EL (cell line): ENCODE measurements at places on chromosomes 7 and 10.

GRCh38 chr7:90345595-90346335 lies 751 bp upstream of the GTPBP10 start:
- DNase-seq = peak; percentile 44

- DNase-seq = no peak
These were observed 45.1 kb downstream of the ZMIZ1 start for GRCh38 chr10:79113827-79114226.

DNA sequence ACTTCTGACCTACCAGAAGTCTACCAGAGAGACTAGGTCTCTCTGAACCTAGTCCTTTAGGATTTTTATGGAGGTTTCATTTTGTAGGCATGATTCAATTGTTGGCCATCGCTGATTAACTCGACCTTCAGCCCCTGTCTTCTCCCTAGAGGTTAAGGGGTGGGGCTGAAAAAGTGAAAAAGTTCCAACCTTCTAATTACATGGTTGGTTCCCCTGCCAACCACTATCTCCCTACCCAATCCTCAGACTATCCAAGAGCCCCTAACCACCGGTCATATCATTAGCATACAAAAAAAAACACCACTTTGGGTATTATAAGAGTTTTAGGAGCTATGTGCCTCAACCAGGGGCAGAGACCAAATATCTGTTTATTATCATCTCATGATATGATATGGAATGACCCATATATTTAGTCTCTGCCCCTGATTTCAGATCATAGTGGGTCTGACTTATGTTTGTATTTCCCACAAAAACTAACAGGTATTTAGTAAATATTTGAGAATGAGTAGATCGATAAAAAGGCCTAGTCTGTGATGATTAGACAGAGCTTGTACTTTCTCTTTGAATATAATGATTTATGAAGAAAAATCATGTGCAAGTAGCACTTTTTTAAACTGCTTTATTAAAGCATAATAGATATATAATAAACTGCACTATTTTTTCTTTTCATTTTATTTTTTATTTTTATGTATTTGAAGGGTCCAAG lies 35.8 kb downstream of the DNAJC9 start:
- DNase-seq = no peak

GRCh38 chr10:49382826-49383225 lies 13.1 kb downstream of the DRGX start:
- DNase-seq = no peak

GRCh38 chr10:98394851-98395440 lies 20.0 kb downstream of the PYROXD2 start:
- DNase-seq = no peak

DNA sequence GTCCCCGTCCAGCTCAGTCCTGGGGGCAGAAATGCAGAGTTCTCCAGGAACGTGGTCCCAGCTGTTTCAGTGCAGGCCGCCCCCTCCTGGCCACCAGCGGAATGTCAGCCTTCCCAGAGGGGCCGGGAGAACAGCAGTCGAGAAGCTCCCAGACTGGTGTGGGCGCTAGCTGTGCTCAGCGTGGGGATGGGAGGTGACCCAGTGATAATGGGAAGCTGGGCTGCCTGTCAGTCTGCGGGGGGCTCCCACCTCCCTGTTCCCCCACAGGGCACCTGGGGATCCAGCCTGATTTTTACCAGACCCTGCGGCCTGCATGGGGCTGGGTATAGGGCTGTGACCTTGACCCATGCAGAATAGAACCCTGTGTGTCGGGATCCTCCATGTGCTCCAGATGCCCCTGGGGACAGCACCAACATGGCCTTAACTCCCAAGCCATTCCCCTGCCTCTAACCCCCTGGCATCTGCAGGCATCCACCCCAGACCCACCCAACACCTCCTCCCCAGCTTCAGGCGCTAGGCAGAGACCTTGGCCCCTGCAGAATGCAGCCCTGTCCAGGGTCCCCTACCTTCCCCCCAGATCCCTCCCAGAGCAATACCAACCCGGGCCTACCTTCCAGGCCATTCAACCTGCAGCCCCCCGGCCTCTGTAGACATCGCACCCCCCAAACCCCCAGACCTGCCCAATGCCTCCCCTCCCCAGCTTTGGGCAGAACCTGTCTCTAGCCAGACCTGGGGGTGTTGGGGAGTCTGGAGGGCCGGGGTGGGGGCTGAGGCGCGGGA lies 880 bp upstream of the ELN start:
- DNase-seq = peak; percentile 60

GRCh38 chr7:82623812-82624211 lies 180.2 kb upstream of the CACNA2D1 start:
- DNase-seq = peak; percentile 39

GRCh38 chr7:85343484-85343883 lies 156.6 kb upstream of the SEMA3D start:
- DNase-seq = no peak

- no peak for DNase-seq
These were observed 468.8 kb downstream of the ZWINT start for GRCh38 chr10:55892276-55892675.

DNA sequence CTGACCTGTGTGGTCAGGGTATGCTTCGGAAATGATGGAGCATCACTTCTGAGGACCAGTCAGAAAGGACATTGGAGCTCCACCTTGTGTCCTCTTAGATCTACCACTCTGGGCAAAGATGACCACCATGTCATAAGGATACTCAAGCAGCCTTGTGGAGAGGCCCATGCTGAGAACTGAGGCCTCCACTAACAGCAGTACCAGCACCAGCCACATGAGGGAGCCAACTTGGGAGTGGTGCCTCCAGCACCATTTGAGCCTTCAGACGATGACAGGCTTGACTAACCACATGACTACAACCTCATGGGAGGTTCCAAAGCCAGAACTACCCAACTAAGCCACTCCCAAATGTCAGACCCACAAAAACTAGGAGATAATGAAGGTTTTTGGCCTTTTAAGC lies 116.0 kb downstream of the NPTX2 start:
- peak; percentile 38 for DNase-seq

GRCh38 chr7:6375348-6376101 lies 72.2 kb downstream of the DAGLB start:
- DNase-seq = peak; percentile 44

DNA sequence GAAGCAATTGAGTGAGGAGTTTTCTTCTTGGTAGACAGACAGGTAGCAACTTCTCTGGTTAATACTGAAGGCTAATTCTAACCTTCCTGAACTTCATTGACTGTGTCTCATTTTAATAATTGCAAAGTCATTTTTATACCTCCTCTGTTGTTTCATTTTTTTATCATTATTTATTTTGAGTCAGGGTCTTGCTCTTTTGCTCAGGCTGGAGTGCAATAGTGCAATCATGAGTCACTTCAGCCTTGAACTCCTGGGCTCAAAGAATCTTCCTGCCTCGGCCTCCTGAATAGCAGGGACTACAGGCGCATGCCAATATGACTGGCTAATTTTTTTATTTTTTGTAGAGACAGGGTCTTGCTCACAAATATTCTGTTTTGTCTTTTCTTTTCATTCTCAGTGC lies 45.4 kb downstream of the APBB1IP start:
- DNase-seq = peak; percentile 53

DNA sequence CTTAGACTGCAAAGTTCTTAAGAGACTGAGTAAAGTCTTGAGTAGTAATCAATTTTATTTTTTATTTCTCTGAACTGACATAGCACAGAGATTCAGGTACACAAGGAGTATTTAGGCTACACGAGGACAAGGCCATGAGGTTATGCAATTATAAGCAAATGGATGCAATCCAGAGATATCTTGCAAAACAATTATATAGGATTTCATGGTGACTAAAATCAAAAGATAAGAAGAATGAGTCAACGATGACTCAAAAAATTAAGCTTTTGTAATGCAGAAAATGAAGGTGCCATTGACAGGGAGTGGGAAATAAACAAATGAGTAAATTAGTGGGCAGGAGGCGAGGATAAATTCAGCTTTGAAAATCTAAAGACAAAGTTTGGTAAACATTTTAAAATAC lies 66.7 kb upstream of the MYO3A start:
- DNase-seq = no peak

DNA sequence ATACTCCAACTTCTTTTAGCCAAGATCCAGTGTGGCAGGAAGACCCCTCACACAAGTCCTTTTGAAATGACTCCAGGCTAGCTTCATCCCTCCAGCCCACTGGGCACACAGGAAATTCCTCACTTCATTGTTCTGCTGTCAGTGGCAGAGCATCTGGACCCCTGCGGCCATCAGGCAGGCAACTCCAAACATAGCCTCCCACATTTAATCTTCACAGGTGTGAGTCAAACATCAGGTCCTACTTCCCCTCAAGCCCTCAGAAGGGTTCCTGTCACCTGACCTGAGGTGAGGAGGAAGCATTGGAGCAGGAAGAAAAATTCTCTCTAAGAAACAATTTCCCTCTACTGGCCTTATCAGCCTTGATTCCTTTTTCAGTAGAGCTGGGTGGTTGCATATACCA lies 51.1 kb upstream of the C1GALT1 start:
- DNase-seq = no peak

DNA sequence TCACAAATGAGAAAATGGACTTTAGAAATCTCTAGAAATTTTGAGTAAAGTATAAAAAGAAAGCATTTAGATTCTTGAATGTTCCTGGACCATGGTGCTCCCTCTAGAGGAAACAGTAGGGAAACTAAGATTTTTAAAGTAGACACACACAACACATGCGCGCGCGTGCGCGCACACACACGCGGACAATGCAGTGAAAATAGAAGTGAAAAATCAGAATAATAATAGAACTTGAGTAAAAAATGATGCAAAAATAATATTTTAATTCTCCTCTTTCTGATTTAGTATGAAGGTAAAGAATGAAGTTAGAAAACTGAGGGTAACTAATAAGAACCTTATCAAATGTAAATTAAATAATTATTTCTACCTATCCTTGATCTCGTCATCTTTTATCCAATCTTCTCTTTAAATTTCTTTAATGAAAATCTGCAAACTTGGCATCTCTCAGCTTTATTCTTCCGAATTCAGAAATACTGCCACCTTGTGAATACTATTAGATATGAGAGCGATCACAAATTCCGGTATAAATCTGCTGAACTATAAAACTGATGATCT lies 117.0 kb upstream of the AMPH start:
- DNase-seq = no peak

DNA sequence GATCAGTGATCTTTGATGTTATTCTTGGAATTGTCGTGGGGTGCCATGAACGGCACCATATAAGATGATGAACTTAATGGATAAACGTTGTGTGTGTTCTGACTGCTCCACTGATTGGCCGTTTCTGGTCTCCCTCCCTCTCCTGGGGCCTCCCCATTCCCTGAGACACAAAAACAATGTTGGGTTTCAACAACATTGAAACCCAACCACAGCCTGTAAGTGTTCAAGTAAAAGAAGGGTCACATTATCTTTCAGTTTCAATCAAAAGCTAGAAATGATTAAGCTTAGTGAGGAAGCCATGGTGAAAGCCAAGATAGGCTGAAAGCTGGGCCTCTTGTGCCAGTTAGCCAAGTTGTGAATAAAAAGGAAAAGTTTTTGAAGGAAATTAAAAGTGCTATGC lies 19.5 kb downstream of the EN2 start:
- DNase-seq = no peak

- DNase-seq = peak; percentile 81
These were observed 166.2 kb upstream of the INHBA start for GRCh38 chr7:41869091-41869490.
